ENCODE measurements at places on chromosomes 12 and 14.

- DNase-seq: peak; percentile 82
These were observed 20.4 kb upstream of the FOS start for GRCh38 chr14:75258079-75258802.

GRCh38 chr14:91727121-91727520 is 4.8 kb downstream of the CATSPERB start:
- DNase-seq: no peak

DNA sequence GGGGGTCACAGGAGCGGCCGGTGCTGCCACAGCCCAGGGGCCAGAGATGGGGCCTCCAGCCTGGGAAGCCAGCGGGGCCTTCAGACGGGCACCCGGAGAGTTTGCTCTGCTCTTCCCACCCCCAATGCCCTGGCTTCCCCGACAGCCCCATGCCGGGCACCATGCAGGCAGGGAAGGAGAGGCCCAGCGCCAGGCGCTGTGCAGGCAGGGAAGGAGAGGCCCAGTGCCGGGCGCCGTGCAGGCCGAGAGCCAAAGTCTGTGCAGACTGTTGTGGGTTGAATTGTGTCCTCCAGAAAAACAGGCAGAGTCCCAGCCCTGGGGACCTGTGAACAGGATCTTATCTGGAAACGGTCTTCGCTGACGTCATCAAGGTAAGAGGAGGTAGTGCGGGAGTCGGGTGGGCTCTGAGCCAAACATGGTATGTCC is 34.3 kb downstream of the GALNT9 start:
- no peak for DNase-seq

- DNase-seq: no peak
These were observed 82.1 kb downstream of the APAF1 start for GRCh38 chr12:98727196-98727595.

GRCh38 chr14:95220663-95221231 is 63.4 kb upstream of the DICER1 start:
- no peak for DNase-seq

DNA sequence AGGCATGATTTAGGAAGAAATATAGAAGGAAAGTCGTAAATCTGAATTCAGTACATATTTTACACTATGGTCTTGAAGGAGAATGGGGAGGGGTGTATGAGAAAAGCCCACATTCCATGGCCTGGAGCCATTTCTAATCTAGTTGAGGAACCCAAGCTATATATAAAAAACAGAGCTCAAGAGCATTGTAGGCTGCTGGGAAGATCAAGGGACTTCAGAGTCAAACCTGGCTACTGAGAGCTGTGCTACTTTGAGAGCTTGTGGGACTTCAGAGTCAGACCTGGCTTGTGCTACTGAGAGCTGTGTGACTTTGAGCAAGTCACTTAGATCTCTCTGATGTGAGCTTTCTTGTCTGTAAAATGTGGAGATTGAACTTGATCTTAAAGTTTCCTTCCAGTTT is 58.7 kb downstream of the TBK1 start:
- DNase-seq: no peak

DNA sequence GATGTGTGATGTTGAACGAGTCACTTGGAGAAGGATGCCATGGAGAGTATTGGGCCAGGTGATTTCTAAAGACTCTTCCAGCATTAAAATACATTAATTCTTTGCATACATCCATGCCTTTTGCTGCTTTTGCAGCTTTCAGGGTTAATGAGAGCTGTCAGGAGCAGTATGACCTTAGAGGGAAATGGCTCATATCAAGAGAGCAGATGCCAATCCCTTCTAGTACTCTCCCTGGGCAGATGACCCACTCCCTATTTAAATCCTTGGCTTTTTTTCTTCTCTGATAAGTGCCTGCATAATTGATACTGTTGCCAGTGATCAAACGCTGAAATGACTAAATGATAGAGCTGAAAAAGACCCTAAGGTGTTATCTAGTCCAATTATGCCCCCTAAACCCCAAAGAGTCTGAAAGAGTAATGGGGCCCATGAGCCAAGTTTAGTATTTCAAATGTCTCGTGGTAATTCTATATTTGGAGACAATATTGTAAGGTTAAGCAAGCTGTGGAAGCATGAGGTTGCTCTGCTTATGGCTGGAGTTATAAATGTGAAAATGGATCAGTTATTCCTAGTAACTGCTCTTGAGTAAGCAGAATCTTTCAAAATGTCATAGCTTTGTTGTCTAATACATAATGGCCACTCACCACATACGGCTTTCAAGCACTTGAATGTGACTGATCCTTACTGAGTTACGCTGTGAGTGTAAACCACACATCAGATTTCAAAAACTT is 137.3 kb downstream of the ETV6 start:
- DNase-seq: no peak

- DNase-seq: no peak
These were observed 48.5 kb downstream of the BAZ2A start for GRCh38 chr12:56581418-56582145.

DNA sequence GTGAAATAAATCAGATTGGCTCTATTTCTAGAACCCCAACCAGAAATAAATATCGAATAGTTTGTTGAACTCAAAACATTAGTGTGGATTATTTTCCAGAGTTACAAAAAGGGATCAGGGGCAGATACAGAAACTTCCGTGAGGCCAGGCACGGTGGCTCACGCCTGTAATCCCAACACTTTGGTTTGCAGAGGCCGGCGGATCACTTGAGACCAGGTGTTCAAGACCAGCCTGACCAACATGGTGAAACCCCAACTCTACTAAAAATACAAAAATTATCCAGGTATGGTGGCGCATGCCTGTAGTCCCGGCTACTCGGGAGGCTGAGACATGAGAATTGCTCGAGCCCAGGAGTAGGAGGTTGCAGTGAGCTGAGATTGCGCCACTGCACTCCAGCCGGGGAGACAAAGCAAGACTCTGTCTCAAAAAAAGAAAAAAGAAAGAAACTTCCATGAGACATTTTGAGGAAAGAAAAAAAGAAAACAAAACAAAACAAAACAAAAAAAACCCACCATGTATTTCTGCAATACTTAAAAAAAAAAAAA is 2.1 kb downstream of the FBXO21 start:
- no peak for DNase-seq

- no peak for DNase-seq
These were observed 212.9 kb upstream of the HMGA2 start for GRCh38 chr12:65611396-65611795.

DNA sequence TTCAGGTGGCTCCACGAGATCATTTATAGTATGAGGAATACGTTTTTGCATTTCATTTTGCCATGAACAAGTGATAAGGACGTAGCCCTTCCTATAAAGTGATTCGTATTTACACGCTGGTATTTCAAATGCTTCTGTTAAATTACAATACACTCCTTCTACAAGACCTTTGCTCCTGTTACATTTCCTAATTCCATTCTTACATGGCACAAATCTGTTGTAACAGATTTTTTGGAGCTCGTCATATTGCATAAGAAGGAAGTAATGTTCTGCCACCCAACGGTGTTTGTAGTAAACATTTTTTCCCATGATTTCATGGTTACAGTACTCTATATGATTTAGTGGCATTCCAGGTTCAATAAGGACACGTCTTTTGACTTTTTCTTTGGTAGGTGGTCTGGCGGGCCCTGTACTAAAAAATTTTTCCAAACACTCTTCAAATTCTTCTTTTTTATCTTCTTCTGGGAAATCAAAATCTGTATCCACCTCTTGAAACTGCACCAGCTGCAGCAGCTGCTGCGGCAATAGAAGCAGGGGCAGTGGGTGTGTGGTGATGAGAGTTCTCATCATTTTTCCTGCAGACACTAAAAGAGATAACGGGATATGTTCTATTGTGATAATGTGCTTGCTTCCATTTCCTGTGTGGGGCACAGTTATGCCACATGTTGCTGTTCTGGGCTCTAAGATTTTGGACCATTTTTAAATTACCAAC is 4.2 kb downstream of the RNASE9 start:
- no peak for DNase-seq

GRCh38 chr12:15049461-15050153 is 76.8 kb downstream of the PDE6H start:
- DNase-seq: no peak

DNA sequence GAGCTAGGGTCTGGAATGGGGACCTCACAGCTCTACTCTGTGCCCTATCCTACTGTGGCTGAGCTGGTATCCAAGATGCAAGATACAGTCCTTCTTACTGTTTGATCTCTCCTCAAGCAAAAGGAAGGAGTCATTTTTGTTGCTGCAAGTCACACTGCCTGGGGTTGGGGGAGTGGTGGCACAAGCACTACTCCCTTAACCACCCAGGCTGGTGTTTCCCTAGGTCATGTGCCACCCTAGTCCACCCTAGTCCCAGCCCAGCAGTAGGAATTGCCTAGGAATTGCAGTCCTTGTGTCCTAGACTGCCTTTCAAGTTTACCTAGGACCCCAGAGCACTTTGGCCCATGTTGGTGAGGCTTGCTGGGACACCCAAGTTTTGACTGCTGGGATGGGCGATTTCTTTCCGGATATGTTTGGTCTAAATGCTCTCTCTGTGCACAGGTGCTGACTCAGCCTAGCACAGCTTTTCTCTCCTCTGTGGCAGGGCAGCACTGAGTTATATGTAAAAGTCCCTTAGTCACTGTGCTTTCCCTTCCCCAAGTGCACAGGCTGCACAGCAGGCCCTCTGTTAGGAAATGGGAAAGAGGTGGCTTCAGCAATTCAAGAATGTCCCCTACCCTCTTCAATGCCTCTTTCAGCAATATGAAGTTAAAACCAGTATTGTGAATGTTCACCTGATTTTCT is 54.9 kb downstream of the SLC6A15 start:
- DNase-seq: no peak

DNA sequence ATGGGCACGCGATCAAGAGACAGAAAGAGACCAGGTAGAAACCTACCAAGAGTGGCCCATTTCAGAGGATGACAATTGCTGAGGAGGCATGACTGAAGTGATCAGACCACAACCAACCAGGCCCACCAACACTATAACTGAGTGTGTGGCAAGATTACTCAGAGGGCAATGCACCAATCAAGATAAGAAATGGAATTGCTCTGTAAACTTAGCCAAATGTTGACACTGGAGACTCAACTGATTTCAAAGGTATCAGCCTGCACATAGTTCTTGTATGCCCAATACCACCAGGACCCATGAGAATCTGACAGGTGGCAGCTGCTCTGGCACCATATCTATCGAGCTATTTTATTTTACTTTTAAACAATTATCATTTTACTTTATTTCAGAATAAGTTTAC is 128.9 kb downstream of the FOXN3 start:
- no peak for DNase-seq

DNA sequence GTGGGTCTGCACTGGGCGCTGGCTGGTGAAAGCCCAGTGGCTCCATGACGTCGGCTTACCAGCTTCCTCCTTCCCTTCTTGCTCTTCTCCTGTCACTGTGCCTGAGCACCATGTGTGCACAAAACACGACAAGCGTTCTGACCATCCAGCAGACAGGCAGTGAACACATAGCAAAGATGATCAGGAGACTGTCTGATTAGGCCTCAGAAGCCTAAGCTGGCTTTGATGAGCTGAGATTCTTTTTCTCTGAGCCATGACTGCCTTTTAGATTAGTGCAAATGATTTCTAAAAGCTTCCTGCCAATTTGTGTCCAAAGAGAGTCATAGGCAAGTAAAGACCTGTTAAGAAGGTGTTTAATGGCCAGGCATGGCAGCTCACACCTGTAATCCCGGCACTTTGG is 83.1 kb downstream of the AACS start:
- DNase-seq: no peak

DNA sequence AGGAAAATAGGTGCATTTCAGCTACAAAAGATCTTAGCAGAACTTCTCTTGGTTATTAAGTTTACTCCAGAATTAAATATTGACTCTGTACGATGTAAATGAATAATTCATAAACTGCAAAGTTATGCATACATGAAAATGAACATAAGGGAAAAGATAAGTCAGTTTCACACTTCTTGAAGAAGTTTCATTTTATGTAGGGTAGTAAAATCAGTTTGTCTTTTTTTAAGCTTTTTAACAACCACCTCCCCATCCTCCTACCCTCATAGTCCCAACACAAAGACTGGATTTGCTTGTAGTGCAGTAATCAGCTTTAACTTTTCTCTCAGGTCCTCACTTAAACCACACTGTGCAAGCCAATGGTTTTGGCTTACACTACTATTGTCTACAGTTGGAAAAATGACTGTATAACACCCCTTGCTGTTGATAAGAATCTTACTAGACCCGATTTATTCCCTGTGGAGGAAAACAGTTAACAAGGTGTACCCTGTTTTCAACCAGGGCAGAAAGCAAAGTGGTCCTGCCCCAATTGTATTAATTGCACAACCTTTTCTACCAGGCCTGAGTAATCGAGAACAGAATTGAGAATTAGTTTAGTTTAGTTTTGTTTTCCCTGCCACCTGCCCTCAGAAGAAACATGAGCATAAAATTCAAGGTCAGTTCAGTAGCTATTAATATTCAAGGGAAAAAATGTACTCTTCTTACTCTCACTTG is 44.1 kb downstream of the NIN start:
- DNase-seq: no peak

- no peak for DNase-seq
These were observed 449.2 kb downstream of the DPF3 start for GRCh38 chr14:72444701-72445100.

GRCh38 chr14:89792489-89793366 is 161.8 kb downstream of the EFCAB11 start:
- DNase-seq: no peak

- peak; percentile 47 for DNase-seq
These were observed 106.0 kb upstream of the CCDC196 start for GRCh38 chr14:66380143-66380542.

GRCh38 chr12:95709152-95709551 is 81.4 kb downstream of the NTN4 start:
- no peak for DNase-seq

- DNase-seq: peak; percentile 49
These were observed 51.5 kb downstream of the ST8SIA1 start for GRCh38 chr12:22283006-22283506.

DNA sequence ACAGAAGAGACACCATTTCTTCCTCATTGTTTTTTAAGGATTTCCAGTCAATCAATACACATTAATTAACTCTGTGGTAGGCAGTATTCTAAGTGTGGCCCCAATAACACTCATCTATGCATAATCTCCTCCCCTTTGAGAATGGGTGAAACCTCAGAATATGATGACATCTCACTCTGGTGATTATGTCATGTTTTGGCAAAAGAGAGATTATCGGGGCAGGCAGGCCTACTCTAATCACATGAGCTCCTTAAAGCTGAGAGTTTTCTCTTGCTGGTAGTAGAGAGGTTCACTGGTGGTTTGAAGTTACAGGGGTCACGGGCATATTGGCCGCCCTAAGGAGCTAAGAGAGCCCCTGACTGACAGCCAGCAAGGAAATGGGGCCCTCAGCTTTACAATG is 7.1 kb upstream of the LGMN start:
- no peak for DNase-seq

GRCh38 chr12:116910280-116910644 is 488 bp upstream of the FBXW8 start:
- no peak for DNase-seq

GRCh38 chr12:94603434-94604365 is 46.7 kb downstream of the TMCC3 start:
- DNase-seq: no peak

GRCh38 chr14:89826596-89826995 is 127.9 kb downstream of the EFCAB11 start:
- no peak for DNase-seq

GRCh38 chr12:50394469-50395029 is 1.9 kb downstream of the FAM186A start:
- DNase-seq: no peak

Measured in femur (tissue), 1 donor.